Activated T-helper 1 cell treated with Interleukin-2 at 50 U/mL for 16 hours (primary cell): ENCODE measurements at places on chromosomes 12 and 14.

DNA sequence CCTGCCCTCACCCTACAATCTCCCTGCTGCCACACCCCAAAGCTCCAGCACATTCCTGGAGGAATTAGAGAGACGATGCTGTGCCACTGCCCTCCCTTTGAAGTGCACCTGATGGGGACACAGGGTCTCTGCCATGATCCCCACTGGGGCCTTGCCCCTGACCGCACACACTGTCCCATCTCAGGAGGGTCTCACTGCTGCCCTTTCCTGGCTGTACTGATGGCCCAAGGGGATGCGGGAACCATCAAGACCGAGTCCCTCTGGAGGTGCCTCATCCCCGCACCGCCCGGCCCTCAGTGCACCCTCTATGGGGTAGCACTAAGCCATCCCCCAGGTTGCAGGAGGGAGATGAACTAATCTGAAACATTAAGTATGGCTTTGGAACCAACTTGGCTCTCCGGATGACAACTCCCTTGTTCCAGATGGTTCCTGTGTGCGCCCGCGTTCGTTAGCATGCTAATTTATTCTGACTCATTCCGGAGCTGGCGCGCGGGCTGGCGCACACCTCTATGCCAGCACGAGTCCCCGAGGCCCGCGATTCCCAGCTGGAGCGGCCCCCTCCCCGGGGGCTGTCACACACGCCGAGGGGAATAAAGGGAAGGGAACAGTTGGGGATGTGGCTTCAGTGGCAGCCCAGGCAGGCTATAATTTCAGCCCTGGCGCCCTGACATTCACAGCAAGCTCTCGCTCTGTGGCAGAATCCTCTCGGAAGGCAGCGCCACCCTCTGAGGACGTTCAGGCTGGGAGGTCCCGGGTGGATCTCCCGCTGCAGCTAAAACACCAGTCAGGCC, 34.2 kb upstream of the C14orf180 start:
- no peak for DNase-seq

- no peak for DNase-seq
Measured at GRCh38 chr14:81209167-81209836, 11.5 kb downstream of the GTF2A1 start.

- no peak for DNase-seq
Measured at GRCh38 chr12:14193639-14194038, 171.8 kb upstream of the ATF7IP start.

- no peak for DNase-seq
Measured at GRCh38 chr14:96710060-96710666, 87.0 kb upstream of the VRK1 start.

- no peak for DNase-seq
Measured at GRCh38 chr14:76828339-76829012, 2.3 kb downstream of the LRRC74A start.

DNA sequence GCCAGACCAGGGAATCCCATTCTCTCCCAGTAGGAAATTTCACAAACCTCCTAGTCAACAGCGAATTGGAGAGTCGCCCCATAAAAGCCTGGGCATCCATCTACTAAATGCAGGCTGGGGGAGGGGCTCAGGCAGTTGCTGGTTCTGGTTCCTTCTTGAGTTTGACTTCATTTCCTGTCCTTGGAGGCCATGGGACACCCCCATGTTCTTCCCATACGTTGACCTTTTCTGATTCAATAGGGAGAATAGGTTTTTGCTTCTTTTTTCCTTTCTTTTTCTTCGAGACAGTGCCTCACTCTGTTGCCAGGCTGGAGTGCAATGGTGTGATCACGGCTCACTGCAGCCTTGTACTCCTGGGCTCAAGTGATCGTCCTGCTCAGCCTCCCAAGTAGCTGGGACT, 44.1 kb upstream of the TMEM263 start:
- DNase-seq, result no peak

GRCh38 chr14:49405291-49405690, 180.9 kb downstream of the RPS29 start:
- no peak for DNase-seq

DNA sequence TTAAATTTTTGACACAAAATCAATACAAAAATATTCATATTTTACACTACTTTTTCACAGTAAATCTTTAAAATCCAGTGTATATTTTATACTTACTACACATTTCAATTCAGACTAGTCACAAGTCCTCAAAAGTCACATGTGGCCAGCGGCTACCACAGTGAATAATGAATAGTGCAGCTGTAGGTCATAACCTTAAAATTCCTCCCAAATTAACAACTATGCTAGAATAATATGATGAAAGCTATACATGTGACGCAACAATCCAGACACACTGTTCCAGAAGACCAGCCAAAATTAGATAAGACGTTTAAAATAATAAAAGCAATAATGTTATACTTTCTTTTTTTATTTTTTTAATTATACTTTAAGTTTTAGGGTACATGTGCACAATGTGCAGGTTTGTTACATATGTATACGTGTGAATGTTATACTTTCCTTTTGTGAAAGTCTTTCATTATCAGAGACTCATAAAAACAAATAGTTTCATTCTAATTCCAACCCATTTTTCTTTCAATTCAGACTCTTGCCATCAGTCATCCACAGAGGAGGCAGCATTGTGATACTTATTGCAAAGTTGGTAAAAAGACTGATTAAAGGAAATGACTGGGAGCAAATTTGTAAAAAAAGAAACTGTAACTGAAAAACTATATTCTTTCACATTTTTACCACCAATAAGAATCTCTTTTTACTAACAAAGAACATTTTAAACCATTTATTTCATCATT, 67.0 kb downstream of the C2CD5 start:
- DNase-seq, result no peak

DNA sequence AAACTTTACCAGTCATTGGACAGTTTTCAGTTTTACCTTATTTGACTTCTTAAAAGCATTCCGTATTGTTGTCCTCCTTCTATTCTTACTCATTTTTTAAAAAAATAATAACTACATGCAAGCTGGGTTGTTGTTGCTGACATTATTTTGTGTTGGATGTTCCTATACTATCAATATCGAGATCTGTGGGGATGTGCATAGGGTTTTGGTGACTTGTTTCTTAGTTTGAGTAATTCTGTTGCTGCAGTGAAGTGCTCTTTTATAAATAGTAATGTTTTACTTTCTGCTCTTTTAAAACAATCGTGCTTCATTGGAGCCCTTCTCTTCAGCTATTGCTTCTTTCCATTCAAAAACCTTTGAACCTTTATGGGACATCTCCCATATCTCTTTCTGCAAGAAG, 79.4 kb downstream of the METTL25 start:
- DNase-seq, result no peak

DNA sequence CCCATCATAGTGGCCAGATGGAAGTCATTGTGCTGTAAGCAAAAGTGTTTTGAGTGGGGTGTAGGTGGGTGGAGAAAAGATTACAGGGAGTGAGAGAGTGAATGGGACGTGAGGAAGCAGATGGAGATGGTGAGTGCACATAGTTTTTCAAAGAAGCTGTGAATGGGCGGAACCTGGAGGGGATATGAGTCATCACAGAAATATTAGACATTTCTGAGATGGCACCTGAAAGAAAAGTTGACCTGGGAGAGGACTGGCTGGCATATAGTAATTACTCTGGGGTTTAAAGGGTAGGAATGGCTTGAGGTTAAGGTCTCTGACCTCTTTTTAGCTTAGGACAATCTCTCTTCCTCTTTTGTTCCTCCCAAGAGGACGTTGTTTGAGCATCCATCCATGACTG, 50.5 kb downstream of the ANO4 start:
- no peak for DNase-seq
